ENCODE measurements at places on chromosomes 5 and 9.

- no peak for DNase-seq
Observed at GRCh38 chr9:38183994-38184568, 115.1 kb upstream of the SHB start.

GRCh38 chr5:95219411-95219810, 65.5 kb downstream of the MCTP1 start:
- no peak for DNase-seq

DNA sequence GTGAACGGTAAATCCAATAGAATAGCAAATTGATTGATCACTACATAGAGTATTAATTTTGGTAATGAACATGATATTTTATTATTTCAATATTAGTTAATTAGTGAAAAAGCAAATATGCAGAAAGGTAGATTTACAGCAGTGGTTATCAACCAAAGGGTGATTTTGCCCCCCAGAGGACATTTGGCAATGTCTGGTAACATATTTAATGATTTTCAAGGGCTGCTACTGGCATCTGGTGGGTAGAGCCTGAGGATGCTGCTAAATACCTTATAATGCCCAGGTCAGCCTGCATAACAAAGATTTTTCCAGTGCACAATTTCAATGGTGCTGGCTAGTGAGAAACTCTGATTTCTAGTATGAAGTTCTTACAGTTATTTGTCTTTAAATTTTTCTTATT, 1313.7 kb downstream of the PTPRD start:
- DNase-seq, result no peak

DNA sequence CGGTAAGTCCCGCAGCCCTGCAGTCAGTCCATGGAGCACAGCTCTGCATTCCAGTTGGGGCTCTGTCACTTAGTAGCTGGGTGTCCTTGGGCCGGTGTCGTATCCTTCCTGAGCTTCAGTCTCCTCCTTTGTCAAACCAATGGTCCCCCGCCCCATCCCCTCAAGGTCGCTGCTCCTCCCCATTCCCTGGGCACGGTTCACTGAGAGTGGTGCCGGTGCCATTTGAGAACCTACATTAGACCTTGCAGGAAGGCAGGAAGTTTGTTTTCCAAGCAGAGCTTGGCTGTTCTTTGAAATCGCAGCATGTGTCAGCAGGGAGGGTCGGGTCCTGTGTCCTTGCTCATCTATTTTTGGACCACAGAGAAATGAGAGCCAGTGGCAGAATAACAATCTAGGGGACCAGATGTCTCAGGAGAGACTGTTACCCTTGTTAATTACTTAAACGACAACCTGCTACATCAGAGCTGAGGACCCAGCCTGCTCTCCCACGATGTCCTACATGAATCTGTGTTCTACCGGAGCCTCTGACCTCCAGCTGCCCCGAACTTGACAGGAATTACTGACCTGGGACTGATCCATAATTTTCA, 21.7 kb upstream of the BARHL1 start:
- no peak for DNase-seq

GRCh38 chr9:36597412-36598178, 24.9 kb downstream of the MELK start:
- DNase-seq, result no peak

- no peak for DNase-seq
Observed at GRCh38 chr5:87268970-87269377, 1.3 kb downstream of the RASA1 start.
